Activated CD4-positive, CD25-positive, alpha-beta regulatory T cell treated with anti-CD3 and anti-CD28 coated beads, Interleukin-2, amount 50 U/mL, for 72 hours (primary cell): ENCODE measurements at places on chromosomes 11 and 22.

DNA sequence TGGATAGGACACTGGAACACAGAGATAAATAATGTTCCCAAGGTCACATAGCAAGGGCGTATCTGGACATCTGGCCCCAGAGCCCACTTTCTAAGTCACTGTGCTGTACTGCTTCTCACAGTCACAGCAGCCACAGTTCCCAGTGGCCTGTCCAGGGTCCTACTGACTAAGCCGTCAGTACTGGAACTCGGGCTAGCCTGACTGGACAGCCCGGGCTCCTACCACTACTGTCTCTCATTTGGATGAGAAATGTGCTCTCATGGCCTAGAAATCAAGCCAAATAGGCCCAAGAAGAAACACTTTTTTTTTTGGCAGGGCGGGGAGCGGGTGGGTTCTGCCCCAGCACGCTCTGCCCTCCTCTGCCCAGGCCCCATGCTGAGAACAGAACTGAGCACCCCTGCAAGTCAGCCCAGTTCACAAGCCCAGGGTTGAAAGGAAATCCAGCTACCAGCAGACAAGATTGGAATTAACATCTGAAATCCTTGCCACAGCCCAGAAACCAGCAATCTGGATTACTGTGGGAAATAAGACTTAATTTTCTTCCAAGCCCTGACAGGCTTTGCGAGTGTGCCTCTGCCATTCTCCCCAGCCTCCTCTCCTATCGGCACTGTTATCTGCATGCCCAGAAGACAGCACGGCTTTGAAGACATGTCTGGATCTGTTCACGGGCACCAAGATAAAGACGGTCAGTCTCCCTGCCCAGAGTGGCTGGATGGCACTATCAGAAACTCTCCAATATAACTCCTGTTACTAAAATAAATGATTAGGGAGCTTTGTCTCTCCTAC lies 182.9 kb upstream of the NCAM1 start:
- DNase-seq, result no peak

DNA sequence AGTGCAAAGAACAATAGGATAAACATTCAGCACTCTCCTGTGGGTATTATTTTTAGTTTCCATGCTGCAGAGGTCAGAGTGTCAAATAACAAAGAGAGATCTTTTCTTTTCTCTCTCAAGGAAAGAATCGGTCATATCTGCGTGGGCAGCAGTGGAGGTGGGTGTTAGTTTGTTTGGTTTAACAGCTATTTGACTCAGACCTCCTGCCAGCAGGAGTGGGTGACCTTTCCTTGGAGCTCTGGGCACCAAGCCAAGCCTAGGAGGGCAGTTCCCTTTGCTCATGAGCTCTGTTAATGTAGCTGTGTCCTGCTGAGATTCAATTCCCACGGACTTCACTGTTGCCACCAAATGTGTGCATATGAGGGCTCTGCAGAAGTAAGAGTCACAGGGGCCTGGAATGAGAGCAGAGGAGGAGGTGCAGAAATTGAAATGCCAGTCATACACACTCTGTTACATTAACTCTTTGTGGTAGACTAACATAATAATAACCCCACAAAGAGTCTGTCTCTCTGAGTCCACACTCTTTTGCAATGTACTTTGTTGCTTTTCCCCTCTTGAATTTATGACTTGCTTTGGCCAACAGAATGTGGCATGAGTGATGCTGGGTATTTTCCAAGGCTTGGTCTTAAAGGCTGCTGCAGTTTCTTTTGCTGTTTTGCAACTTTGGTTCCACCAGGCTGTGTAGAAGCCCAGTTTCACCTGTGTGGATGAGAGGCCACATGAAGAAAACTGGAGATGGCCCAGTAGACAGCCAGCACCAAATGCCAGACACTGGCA lies 76.0 kb upstream of the GRK3 start:
- no peak for DNase-seq

GRCh38 chr11:43925932-43926505 lies 16.4 kb upstream of the C11orf96 start:
- DNase-seq, result no peak

DNA sequence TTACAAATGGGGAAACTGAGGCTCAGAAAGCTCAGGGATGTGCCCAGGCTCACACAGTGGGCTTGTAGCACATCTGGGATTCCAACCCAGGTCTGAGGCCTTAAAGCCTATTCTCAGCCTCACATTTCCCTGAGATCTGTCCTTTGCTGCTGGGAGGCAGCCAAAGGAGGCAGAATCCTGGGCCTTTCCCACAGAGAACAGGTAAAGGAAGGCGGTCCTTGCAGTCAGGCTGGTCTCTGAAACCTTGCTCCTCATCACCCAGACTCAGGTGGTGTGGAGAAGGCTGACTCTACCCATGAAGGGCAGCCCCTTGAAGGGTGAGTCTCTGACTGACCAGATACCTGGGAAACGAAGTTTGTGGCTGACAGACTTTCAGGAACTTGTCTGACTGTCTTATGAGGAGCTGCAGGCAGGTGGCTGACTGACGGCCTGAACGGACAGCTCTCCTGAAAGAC lies 7.8 kb downstream of the SLCO2B1 start:
- no peak for DNase-seq

- DNase-seq, result no peak
Observed at GRCh38 chr22:41226723-41227655, 13.7 kb downstream of the CHADL start.

DNA sequence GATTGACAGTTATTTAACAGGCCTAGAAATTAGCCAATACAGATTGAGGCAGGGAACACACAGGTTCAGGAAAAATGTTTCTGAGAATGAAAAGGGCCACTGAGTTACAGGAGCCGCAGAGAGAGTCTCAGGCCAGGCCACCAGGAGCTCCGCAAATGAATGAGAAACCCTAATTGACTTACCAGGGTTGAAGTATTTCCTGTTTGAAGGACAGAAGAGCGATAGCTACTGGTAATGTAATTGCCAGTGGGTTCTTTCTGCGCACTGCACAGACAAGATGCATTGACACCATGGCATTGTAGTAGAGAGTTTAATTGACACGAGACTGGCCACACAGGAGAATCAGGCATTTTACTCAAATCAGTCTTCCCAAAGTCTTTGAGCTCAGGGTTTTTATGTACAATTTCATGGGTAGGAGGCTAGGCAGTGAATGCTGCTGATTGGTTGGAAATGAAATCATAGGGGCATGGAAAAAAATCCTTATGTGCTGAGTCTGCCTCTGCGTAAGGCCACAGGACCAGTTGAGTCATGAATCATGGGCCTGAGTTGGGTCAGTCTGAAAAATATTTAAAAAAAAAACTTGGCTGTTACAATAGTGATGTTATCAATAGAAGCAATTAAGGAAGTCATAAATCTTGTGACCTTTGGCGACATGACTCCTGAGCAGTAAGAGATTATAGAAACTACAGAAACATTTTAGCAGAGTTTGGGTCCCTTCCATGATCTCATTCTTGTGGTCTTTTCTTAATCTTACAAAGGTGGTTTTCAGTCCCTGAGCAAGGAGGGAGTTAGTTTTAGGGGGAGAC lies 203.8 kb downstream of the CASP12 start:
- DNase-seq, result no peak

DNA sequence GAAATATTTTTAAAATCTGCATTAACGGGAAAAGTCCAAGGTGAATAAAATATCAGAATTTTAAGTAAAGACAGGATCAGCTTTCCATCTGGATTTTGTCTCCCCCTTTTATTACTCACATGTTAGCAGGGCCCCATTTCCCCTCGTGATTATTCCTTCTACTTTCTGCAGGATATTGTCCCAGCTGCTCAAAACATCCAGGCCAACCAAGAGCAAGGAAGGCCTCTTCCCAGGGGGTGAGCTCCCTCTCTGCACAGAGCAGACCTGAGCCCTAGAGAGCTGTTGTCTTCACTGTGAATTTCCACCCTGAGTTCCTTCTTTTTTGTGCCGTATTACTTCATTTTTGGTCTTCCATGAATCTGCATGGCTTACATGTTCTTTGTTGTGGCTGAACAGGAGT lies 3.7 kb upstream of the TMPRSS13 start:
- no peak for DNase-seq

GRCh38 chr11:65571420-65571819 lies 918 bp upstream of the FAM89B start:
- no peak for DNase-seq

DNA sequence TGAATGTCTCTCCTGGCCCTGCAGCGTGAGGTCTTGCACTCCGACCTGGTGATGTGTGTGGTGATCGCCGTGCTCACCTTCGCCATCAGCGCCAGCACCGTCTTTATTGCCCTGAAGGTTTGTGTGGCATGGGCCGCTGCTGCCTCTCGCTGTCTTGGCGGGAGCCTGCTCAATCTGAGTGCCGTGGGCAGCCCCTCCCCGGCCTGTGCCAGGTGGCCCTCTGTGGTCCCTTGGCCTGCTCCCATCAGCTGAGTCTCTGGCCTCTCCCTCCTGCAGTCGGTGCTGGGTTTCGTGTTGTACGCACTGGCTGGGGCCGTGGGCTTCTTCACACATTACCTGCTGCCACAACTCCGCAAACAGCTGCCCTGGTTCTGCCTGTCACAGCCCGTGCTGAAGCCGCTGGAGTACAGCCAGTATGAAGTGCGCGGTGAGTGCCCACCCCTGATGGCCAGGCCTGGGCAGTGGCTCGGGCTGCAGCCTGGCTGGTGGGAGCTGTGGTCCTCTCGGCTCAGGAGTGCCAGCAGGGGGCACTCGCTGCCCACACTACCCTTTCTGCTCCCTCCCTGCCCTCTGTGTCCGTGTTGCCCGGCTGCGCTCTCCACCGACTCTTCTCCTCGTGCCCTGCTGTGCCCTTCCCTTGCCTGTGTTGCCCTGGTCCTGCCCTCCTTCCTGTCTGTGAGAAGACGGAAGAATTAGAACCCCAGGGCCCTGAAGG lies 10.2 kb downstream of the PCNX3 start:
- peak; percentile 52 for DNase-seq

DNA sequence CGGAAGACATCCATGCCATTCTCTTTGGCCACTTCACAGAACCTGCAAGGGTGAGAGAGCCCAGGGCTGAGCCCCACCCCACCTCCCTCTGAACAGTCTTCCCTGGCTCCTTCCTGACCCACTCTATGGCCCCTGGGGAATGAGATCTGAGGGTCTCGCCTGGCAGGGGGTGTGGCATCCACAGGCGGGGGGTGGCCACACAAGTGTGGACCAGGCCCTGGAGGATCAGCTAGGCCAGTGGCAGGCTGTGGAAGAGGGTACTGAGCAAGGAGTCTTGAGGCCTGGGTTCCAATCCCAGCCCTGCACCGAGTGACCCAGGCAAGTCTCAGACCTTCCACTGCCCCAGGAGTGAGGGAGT lies 5.6 kb upstream of the LRFN4 start:
- no peak for DNase-seq

- DNase-seq, result no peak
Observed at GRCh38 chr11:77590194-77590782, 535 bp downstream of the AQP11 start.

GRCh38 chr11:134086376-134086775 lies 17.5 kb downstream of the JAM3 start:
- no peak for DNase-seq
